ENCODE measurements at places on chromosomes 5 and 9.

DNA sequence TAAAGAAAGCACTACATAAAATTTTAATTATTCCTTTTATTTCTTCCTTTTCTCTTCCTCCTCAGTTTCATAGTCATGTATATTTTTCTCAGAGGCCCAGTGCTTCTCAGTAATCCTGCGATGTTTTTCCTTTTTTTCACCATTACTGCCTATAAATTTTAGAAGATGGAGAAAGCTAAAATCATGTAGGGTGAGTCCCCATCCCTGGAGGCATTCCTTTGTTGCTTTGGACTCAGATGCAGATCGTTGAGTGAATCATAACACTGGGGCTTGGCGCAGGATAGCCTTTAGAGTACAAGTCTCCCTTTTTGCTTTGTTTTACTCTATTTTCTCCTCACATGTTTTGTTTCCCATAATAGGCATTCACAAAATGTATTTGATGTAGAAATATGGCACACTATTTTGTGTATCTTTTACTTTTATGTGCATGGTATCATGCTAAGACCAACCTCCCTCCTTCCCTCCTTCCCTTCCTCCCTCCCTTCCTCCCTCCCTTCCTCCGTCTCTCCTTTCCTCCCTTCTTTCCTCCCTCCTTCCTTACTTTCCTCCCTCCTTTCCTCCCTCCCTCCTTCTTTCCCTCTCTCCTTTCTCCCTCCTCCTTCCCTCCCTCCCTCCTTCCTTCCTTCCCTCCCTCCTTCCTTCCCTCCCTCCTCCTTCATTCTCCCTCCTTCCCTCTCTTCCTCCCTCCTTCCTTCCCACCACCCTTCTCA, 72.4 kb downstream of the NUDT12 start:
- no peak for DNase-seq

GRCh38 chr5:14414656-14415023, 167.0 kb upstream of the OTULINL start:
- no peak for DNase-seq

- DNase-seq, result peak; percentile 59
Observed at GRCh38 chr9:127776195-127776923, 2.1 kb downstream of the SH2D3C start.

DNA sequence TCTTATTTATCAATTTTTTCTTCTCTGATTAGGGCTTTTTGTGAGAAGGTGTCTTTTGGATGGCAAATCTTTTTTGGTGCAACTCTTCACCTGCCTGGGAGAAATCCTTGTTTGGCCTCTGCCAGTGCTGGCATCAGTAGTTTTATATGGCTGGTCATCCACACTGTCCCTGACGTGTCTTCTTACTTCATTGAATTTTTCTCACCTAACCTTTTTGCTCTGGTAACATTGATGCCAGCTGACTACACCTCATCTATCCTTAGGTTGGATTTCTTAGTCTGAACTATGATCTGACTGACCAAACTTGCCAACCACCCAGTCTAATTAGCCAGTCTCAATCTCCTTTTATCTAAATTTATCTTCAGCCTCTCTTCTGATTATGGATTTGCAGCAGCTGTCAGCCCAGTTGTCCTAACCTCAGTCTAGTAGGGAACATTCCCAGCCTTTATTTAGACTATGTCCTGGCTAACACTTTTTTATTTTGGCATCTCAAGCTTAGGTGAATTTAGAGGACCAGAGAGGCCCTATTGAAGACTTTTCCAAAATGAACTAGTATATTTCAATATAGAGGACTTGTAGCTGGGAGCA, 10.6 kb upstream of the TMEM38B start:
- DNase-seq, result no peak

GRCh38 chr9:36037549-36038122, 923 bp downstream of the RECK start:
- DNase-seq, result no peak

- no peak for DNase-seq
Observed at GRCh38 chr5:110045158-110045557, 355.4 kb downstream of the MAN2A1 start.

DNA sequence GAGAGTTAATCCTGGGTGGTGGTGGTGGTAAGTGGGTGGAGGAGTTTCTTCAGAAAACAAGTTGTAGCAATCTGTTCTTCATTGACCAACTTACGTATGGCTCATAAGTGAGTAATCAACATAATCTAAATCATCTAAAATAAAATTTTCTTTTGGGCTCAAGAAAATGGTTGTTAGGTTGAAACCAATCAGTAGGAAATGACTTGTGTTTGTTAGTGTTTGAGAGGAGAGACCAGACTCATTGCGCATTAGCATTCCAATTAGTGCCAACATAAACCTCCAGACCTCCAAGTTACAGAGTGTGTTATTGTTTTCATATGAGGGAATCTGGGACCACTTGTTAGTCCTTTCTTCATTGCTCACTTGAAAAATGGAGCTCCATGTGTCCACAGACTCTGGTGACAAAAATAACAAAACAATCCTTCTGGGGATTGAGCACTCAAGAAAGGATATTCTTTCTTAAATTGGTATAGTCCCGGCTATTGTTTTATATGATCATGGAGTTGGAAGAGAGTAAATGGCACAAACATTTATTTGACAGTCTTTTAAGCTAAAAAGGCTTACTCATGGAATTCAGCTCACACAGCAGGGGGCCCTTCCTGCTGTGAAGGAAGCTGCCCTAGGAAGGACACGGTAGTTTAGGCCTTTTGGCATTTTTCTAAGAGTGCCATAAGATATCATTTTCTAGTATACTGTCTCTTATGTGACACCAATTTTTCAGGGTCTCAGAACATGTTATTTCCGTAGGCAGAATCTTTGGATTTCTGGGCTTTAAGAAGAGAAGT, 441.1 kb downstream of the EBF1 start:
- DNase-seq, result no peak

GRCh38 chr9:120711354-120711753, 2.9 kb downstream of the MEGF9 start:
- DNase-seq, result no peak

DNA sequence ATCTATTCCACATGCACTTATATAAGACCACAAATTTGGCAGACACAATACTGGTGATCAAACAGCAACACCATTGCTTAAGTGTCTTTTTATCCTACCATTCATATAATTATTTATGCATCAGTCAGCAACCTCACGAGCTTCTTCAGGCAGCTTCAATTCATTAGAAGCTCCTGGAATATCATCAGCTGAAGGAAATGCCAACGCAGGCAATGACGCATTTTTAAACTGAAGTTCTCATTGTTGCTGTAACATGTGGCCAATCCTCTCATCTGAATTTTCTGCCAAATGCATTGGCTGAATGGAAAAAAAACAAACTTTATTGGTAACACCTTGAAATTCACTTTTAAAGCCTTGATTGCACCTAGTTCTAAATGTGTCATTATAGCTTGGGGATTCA, 376.4 kb upstream of the RGMB start:
- no peak for DNase-seq

DNA sequence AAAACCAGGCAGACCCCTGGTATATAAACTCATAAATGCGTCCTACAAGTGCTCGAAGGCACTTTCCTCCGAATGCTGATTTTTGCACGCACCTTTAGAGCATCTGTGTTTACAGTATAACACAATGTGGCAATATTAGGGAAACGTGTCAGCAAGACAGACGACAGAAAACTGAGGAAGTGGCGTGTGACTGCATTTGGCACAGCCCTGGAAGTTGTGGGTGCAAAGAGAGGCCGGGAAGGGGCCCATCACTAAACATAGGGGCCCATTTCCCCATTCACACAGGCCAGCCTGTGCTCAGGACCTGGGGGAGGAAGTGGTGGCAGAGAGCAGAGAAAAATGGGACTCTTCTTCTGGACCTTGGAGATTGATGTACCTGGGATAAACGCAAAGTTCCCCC, 48.2 kb downstream of the RASGEF1C start:
- no peak for DNase-seq

DNA sequence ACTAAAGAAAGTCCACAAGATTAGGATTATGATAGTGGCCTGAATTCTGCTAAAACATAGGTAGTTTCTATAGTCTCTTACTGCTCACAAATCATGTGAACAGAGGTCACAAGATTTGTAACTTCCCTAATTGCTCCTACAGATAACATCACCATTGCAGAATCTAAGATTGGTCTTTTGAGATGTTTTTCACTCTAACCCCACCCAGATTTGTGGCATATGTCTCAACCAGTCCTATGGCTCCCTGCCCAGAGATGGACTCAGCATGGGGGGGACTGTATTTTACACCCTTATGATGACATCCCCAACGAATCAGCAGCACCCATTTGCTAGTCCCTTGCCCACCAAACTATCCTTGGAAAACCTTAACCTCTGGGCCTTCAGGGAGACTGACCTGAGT, 1046.2 kb downstream of the CDH12 start:
- no peak for DNase-seq

DNA sequence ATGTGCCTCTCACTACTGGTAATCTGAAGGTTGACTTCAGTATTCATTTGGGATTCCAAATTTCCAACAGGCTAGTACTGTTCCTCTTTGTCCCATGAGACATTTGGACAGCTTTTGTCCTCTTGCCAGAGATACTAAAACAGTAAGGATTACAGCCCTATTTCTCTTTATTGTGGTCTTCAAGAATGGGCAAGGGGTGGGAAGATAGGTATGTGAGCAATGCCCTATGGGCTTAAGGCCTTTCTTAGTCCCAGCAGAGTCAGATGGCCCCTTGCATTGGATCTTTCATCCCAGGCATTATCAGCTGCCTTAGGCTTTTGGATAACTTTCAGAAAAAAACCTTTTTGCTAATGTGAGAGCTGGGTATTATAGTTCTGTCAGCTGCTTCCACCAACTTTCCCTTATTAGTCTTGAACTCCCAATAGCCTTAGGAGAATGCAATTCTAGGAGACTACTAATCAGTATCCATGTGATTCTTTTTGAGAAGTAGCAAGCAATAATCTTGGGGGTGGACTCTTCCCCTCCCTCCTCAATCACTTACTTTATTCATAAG, 361.1 kb upstream of the NUDT12 start:
- DNase-seq, result no peak

DNA sequence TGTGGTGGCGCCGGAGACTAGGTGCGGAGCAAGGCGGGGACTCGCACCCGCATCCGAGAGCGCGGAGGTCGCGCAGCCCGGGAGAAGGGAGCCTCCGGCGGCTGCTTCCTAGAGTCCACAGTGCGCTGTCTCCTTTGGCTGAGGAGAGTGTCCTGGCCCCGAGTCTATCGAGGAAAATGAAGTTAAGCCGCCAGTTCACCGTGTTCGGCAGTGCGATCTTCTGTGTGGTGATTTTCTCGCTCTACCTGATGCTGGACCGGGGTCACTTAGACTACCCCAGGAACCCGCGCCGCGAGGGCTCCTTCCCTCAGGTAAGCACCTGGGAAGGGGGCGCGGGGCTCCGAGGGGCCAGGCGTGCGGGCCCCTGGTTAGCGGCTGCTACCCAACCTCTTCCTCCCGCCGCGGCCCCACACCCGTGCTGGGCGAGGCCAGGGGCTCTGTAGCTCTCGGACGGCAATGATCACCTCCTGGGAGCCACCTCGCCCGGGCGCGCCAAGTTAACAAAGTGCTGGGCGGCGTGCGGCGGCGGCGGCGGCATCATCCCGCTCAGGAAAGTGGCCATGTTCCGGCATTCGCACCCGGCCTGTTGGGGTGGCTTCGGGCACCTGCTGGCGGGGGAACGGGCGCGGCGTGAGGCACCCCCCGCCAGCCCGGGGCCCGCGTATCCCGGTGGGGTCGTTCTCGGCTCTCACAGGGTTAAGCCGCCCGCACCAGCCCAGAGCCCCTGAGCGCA, 681 bp downstream of the MAN2A1 start:
- peak; percentile 44 for DNase-seq

DNA sequence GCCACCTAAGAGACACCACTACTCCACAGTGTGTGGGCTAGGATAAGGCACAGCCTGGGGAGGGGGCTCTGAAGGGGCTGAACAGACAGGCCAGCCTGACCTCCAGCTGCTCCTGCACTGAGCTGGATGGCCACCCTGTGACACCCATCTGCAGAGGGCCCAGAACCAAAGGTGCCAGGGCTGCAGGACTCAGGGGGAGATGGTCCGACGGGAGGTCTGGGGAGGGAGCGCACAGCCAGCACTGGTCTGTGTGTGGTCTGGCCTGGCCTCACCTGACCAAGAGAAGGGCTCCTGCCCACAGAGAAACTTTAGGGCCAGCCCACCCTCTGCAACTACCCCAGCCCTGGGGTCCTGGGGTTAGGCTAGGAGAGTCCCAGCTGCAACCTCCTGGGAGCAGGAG, 789 bp downstream of the LTC4S start:
- no peak for DNase-seq

- no peak for DNase-seq
Observed at GRCh38 chr9:21324047-21324446, 11.2 kb downstream of the KLHL9 start.

DNA sequence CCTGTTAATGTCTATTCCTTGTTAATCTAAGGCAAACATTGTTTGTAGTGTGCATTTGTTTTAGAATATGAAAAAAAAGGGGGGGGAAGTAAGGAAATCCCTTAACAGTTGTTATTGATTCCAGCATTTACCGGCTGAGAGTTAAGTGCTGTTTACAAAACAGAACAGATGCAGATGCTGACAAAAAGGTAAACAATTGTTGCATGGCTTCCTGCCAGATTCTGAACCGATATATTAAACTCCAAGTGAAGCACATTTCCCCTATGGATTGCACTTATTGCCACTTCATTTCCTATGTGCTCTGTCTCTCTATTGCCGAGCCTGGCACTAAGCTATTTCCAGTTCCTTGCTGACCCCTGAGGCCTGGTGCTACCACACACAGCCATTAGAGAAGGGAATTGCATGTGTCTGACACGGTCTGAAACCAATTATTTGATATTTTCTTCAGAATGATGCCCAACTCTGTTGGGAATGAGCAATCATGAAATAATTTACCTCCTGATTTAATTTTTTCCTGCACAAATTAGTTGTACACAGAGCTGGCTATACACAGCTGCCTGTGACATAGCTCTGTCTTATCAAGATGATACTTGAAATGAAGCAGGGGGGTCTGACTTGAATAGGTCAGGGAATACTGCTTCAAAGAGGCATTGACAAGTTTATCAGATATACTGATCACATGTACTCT, 109.8 kb downstream of the KIAA0825 start:
- no peak for DNase-seq

- DNase-seq, result no peak
Observed at GRCh38 chr9:134323741-134324358, 2.4 kb upstream of the RXRA start.

DNA sequence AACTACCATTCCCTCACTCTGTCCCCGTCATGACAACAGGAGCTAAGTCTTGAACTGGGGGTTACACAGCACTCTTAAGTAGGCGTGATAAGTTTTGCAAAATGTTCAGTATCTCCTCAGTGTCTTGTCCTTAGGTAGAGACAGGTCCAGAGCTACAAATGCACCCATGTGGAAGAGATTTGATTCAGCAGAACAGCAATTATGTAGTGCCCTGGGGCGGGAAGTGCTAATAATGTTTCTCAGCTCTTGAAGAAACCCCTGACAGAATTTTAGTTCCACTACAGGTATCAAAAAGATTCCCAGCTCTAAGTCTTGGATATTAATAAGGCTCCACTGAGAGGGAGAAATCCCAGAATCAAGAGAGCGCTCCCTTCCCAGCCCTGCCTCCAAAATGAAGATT, 49.6 kb downstream of the DCP2 start:
- DNase-seq, result no peak

DNA sequence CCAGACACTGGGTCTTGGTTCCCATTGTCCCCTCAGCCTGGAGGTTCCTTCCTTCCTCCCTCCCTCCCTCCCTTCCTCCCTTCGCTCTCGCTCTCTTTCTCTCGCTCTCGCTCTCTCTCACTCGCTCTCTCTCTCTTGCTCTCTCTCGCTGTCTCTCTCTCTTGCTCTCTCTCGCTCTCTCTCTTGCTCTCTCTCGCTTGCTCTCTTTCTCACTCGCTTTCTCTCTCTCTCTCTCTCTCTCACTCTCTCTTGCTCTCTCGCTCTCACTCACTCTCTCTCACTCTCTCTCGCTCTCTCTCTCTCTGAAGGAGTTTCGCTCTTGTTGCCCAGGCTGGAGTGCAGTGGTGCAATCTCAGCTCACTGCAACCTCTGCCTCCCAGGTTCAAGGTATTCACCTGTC, 23.4 kb downstream of the LAMC3 start:
- DNase-seq, result no peak

Data from T-helper 17 cell (primary cell).